Left renal cortex interstitium (tissue), 4 donors: ENCODE measurements at places on chromosomes 6 and 20.
A peak's percentile ranks its signal among the peaks of the same experiment; 100 is the strongest.

GRCh38 chr6:149357726-149358538 lies 40.4 kb downstream of the TAB2 start:
- DNase-seq: no peak

DNA sequence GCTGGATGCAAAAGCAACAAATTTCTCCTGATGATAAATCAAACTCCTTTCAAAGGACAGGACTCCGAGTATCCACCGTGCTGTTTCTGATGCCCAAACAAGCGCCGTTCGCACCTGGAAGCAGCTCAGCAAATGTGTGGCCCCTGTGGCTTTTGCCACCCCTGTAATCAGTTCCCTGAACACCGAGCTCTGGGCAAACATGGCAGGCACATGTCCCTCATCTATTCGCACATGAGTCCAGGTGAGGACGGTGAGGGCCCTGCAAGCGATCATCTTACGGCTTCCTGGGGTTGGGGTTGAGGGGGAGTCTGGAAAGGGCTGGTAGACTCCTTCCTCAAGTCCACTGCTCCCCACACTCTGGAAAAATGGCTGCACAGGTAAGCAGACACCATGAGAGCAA lies 23.7 kb downstream of the RNASET2 start:
- DNase-seq: no peak

- no peak for DNase-seq
Measured at GRCh38 chr6:88631830-88632229, 331.6 kb downstream of the RNGTT start.

DNA sequence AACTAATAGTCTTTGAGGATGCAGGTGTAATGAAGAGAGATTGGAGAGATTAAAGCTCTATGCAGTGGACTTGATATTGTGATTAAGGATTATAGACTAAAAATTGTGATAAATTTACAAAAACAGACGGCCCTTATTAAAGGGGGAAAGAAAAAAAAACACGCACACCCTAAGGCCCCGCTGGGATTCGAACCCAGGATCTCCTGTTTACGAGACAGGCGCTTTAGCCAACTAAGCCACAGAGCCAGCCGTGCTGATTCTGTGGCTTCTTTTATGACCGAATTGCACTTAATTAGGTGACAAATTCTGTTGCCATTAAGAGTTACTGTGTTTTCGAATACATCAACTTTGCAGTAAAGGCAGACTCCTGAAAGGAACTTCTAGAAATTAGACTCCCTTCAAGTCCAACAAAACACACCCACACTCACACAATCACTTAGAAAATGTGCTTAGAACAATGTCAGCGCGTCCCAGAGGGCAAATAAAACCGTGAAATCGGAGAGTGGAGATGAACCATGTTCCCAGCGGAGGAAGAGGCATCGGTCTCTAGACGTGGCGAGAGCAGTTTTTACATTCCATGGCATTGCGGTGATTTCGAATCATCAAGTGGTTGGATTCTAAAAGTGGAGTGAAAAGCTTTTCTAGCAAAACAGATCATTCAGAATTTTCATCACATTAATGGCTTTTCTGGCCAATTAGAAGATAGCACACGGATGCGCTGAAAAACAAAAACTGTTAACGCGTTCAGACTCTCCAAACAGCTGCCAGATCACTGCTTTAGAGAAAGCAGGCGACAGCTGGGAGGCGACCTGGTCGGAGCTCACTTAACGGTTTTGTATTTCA lies 122.6 kb downstream of the GPX5 start:
- peak; percentile 89 for DNase-seq

GRCh38 chr6:15331629-15332251 lies 85.9 kb downstream of the JARID2 start:
- DNase-seq: no peak

GRCh38 chr6:54719633-54720032 lies 126.9 kb upstream of the FAM83B start:
- DNase-seq: no peak
